ENCODE measurements at places on chromosomes 3 and 15. TPM values are rescaled to one million over a fixed set of nuclear protein-coding genes. Genes with fewer than 3 reads are reported as not detected.

GRCh38 chr3:151838574-151839312, 24.8 kb downstream of the AADAC start:
- peak; percentile 66 for DNase-seq

DNA sequence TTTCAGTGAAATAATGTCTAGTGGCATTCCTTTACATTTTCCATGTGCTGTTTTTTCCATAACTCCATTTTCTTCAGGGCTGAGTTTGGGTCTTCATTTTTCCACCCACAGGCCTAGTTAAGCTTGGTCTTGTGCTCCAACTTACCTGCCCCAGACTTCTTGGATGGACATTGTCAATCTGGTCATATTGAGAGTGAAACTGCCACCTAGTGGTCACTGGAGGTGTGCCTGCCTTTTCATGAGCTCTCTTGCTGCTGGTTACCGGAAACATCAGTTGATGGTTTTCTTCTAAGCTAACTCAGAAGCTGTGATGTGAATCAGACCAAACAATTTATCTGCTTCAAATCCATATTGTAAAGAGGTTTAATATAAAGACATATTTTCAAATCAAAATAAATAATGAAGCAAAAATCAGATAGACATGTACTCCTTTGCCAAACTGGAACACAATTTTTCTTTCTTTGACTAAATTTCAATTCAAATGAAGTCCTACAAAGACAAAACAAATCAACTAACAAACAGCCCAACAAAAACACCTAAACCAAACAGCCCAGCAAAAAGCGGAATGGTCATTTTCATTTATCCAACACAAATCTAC, 135.1 kb upstream of the RASGRP1 start:
- DNase-seq = no peak

GRCh38 chr15:67945951-67946700, 106.3 kb upstream of the RNU6-1 start:
- no peak for DNase-seq

- DNase-seq = no peak
Measured at GRCh38 chr3:172687501-172687900, 23.4 kb downstream of the NCEH1 start.

DNA sequence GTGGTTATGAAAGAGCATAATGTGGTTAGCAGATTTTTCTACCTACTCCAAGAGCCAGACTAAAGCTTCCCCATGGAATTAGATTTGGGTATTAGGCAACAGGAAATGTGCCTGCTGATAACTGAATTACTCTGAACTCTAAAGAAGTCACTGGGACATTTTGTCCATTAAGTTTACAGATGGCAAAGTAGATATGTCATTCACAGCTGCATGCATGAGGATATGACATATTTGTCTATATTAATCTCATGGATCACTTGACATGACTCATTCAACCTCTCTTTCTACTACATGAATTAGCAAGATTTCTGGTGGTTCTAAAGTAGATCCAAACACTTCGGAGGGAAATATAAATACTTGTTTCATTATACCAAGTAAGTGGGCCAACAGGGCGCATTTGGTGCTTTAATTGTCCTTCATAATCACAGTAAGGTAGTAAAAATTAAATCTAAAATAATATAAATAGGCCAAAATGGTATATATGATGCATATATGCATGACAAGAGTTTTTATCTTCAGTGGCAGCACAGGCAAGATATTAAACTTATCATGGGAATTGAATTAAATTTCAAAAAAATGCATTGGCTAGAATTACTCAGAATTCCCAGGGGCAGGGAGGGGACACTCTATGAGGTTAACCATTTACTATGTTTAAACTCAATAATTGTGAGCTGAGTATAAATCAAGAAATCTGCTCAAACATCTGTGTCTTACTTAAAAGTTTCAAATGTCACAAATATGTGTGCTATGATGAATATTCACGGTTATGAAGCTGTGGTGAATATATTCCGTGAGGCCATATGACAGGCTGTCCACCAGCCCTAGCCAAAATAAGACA, 365.3 kb upstream of the KCNMB2 start:
- no peak for DNase-seq

GRCh38 chr3:127487196-127487595, 103.3 kb downstream of the TPRA1 start:
- DNase-seq = peak; percentile 15

- no peak for DNase-seq
Measured at GRCh38 chr15:73485372-73485771, 42.4 kb downstream of the REC114 start.

GRCh38 chr3:49996016-49996415, 56.1 kb downstream of the RBM6 start:
- DNase-seq = no peak

- no peak for DNase-seq
Measured at GRCh38 chr3:151933234-151933853, 59.9 kb downstream of the SUCNR1 start.

MLH1 gene
- total RNA-seq = 60.3 TPM

DNA sequence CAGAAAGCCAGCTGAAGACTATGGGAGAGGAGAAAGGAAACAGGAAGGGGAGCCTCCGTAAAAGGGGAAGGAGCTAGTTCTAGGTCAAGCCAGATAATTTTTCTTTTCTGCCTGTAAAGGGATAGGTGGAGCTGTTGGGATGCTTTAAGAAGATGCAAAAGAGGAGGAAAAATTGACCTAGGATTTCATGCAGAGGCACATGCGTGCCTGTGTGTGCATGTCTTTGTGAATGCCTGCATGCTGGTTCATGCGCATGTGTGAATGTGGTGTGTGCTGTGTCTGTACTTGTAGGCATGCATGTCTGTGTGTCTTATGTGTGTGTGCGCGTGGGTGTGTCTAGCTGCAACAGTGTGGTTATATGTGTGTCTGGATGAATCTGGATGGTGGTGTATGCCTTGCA, 27.3 kb downstream of the CCDC33 start:
- no peak for DNase-seq

FSD2 gene
- total RNA-seq = not detected

ST8SIA2 gene
- total RNA-seq = 0.71 TPM

DNA sequence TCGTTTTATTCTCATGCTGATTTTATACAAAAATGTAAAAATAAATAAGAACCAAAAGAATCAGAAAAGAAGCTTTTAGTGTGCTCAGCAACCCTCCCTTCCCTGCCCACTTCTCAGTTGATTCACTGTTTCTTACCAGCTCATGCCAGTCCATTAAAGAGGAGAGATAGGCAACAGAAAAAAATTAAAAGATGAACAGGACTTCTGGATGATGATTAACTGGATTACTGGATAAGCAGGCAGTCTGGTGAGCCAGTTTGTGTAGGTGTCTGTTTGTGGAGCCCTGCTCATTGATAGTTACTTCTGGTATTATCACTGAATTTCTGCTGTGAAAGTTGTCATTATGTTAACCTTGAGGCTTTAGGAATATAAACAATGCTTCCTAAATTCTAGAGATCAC, 15.1 kb upstream of the GPR171 start:
- no peak for DNase-seq

GRCh38 chr15:42508263-42508690, 12.8 kb downstream of the SNAP23 start:
- peak; percentile 81 for DNase-seq

- DNase-seq = no peak
Measured at GRCh38 chr3:195160257-195160898, 110.6 kb downstream of the XXYLT1 start.

NTRK3 gene
- total RNA-seq = 3.6 TPM

GRCh38 chr3:46448721-46449120, 16.0 kb downstream of the LTF start:
- no peak for DNase-seq

- no peak for DNase-seq
Measured at GRCh38 chr3:159910991-159911663, 77.5 kb upstream of the IL12A start.

- DNase-seq = no peak
Measured at GRCh38 chr3:108936924-108937689, 16.6 kb downstream of the GUCA1C start.

DNA sequence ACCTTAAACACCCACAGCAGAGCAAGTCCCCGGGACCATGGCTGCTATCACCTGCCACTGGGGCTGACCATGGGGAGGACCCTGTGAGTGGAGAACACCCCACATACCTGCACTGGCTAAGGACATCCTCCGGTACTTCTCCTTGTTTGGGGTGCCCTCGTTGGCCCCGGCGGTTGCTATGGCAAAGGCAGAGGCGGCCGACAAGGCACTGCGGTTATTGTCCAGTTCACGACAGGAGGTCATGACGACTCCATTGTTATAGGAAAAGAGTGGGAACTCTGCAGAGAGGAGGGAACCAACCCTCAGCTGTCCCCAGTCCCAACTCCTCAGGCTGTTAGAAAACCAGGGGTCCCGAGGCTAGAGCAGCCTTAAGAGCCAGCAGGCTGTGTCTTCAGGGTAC, 54.8 kb upstream of the CTSH start:
- DNase-seq = no peak

GRCh38 chr3:62020706-62021105, 352.6 kb downstream of the FEZF2 start:
- no peak for DNase-seq

- DNase-seq = no peak
Measured at GRCh38 chr15:80157215-80157614, 4.4 kb downstream of the FAH start.

GRCh38 chr15:23467110-23467600, 20.1 kb upstream of the GOLGA6L2 start:
- no peak for DNase-seq

- no peak for DNase-seq
Measured at GRCh38 chr3:26247712-26248111, 374.9 kb upstream of the LRRC3B start.

UROC1 gene
- total RNA-seq = not detected

EXOSC7 gene
- total RNA-seq = 30.3 TPM

COL6A5 gene
- not detected for total RNA-seq

DNA sequence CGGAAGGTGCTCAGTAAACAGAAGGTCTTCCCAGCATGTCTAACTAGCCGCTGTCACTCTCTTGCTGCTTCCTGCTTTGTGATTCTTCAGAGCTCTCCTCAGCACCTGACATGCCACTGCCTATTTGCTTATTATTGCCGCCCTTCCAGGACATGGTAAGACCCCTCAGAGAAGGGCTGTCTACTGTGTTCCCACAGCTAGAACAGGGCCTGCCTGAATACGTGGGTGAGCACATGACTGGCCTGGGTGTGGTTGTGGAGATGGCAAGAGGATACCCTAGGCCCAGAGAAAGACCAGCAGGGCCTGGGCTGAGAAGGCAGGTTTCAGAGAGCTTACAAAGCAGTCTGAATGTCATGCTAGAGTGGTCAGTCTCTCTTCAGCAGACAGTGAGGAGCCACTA, 2.4 kb upstream of the EPHB1 start:
- no peak for DNase-seq

SRPRB gene
- 16.6 TPM for total RNA-seq

DNA sequence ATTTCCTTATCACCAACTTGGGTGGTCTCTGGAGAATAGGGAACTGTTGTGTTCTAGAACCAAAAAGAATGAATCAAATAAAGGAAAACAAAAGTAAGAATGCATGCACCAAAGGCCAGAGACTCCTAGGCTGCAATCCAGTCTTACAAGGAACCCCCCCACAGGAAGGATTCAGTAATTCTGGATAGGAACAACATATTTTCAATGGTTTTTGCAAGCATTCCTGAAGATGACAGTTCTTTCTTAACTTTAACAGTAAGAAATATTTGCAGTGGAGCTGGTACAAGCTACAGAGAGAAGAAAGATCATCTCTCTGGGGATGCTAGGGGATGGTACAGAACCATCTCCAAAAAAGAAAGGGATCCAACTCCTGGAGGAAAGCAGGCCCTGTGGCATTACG, 116.2 kb upstream of the CHRM5 start:
- DNase-seq = no peak

CLDN11 gene
- total RNA-seq = 22.2 TPM

NAALADL2 gene
- 10.7 TPM for total RNA-seq

DNA sequence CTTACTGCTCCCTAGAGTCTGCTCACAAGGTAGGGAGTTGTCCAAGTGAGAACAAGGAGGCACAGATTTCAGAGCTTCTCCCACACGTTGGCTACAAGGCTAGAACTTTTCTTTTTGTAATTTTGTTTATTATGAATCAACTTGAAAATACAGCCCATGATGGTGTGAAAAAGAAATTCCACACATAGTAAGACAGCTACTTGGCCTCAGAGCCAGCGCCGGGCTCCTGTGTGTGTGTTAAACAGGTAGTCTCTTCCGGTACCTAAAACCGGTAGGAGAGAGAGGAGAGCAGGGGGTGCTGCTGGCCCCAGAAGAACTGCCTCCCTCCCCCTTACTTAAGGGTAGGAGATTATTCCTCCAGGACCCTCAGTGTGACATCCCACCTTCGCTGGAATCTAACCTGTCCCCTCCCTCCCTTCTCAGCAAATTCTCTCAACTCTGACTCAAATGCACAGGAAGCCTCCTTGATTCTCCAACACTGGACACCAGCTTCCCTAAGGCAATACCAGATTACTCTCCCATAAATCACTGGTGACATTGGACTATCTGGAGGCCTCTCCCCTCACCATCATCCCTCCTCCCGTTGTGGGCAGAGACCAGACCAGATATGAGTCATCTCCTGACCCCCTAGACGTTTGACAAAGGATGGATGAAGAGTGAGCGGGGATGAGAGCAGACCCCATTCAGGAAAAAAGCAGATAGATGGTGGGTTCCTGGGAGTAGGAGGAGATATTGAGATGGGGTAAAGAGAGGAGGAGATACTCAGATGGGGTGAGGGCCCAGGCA, 4.5 kb upstream of the IP6K1 start:
- DNase-seq = peak; percentile 26

- no peak for DNase-seq
Measured at GRCh38 chr15:38991126-38991525, 426.5 kb upstream of the RASGRP1 start.

- DNase-seq = no peak
Measured at GRCh38 chr3:120077731-120078130, 16.5 kb downstream of the GSK3B start.

DNA sequence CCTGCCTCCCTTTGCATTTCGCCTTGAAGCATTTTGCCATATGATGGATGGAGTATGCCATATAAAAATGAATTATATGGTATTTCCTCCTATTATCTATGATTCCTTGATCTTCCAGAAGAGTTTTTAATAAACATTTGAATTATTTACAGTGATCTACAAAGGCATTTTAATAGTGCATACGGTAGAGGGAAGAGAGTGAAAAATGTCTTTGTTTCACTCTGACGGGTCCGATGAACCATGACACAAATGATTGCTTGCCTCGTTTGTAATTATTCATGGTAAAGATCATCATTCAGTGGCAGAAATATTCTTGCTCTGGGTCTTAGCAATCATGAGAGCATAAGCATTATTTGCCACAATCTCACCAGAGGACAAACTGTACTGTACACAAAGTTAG, 1010.9 kb downstream of the NTRK3 start:
- DNase-seq = no peak

GOLGA8S gene
- total RNA-seq = 0.55 TPM

SH3GL3 gene
- 0.54 TPM for total RNA-seq

ACSBG1 gene
- 3.9 TPM for total RNA-seq
